ENCODE measurements at places on chromosomes 1 and 21.

- peak; percentile 13 for DNase-seq
Measured at GRCh38 chr1:193103759-193104501, 1.3 kb downstream of the GLRX2 start.

DNA sequence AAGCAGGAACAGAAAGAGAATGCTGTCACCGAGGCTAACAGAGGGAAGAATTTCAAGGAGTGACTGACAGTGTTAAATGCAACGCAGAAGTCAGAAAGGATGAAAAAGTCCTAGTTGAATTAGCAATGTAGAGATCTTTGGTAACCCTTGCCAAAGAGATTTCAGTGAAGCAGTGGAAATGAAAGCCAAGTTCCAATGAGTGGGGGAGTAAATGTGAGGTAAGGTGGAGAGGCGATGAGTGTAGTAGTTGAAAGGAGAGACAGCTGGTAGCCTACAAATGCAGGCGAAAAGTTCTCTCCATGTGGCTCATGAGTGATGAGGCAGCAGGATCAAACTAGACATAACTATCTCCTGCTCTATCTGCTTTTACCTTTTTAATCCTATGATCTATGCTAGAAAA, 74.6 kb upstream of the IPO9 start:
- DNase-seq: no peak

DNA sequence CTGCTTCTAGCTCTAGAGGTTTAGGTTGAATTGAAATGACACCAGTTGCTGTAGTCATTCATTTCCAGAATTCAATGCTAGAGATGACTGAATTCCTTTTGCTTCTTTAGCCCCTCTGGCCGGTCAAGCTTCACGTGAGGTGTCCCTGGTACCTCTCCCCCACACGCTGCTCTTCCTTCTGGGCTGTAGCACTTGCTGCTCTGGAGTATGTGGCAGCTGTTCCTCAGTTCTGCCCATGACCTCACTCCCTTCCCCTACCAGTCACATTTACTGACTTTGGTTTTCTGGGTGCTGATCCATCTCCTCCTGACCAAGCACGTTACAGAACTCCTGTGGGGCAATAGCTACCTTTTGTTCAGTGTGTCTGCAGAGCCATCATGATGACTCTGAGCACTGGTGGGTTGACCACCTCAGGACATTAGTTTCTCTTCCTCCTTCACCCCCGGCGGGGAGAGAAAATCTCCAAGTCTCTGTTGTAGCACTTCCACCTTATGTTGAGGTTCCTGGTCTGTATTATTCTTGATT, 128.1 kb downstream of the HHAT start:
- no peak for DNase-seq

- no peak for DNase-seq
Measured at GRCh38 chr1:184635347-184635979, 119.2 kb downstream of the EDEM3 start.

Data from dermis blood vessel endothelial cell (primary cell).